Mesothelial cell of epicardium (in vitro differentiated cells): ENCODE measurements at places on chromosomes 5 and 9.

- no peak overlapping the region for H3K4me3 ChIP-seq
- H3K4me1 ChIP-seq = no peaks in the 10 kb centered on the region
- H3K27ac ChIP-seq = no peak overlapping the region
- H3K27me3 ChIP-seq = no peaks in the 10 kb centered on the region
- no peaks in the 10 kb centered on the region for H3K36me3 ChIP-seq
These were observed 78.8 kb downstream of the HMCN2 start for GRCh38 chr9:130344366-130344765.

GRCh38 chr9:32926911-32927310 is 74.5 kb downstream of the APTX start:
- H3K36me3 ChIP-seq = no peaks in the 10 kb centered on the region
- DNase-seq = no peak
- no peak overlapping the region for H3K27ac ChIP-seq
- H3K27me3 ChIP-seq = no peaks in the 10 kb centered on the region
- H3K4me3 ChIP-seq = no peak overlapping the region
- peaks cover 14% of the 10 kb centered on the region for H3K4me1 ChIP-seq

- no peak overlapping the region for H3K4me3 ChIP-seq
- no peaks in the 10 kb centered on the region for H3K4me1 ChIP-seq
- H3K27me3 ChIP-seq = no peaks in the 10 kb centered on the region
- H3K27ac ChIP-seq = peak overlapping the region; percentile 31
These were observed 55.5 kb downstream of the HABP4 start for GRCh38 chr9:96505316-96505991.

GRCh38 chr5:15344954-15345353 is 155.0 kb upstream of the FBXL7 start:
- no peaks in the 10 kb centered on the region for H3K27me3 ChIP-seq
- H3K36me3 ChIP-seq = no peaks in the 10 kb centered on the region
- H3K27ac ChIP-seq = no peak overlapping the region

GRCh38 chr9:9091387-9091786 is 1291.8 kb upstream of the DMAC1 start:
- no peak overlapping the region for H3K4me3 ChIP-seq
- DNase-seq = no peak
- H3K4me1 ChIP-seq = no peaks in the 10 kb centered on the region
- H3K36me3 ChIP-seq = no peaks in the 10 kb centered on the region
- no peaks in the 10 kb centered on the region for H3K27me3 ChIP-seq

DNA sequence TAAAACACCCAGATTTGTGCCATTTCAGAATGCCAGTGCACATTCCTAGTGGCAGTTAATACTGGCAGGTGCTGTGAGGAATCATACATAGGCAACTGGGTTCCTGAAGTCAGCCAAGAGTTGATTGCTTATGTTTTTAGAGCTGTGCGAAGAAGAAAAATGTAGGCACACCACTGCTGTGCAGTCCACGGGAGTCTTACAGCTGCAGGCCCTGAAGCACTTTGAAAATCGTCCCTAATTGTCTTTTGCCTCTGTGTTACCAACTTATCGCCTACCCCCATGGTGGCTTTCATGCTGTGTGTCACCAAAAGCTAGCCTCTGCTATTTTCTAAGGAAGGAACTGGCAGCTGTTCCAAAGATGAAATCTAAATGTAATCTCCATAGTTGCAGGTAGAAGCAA is 263.9 kb downstream of the ARRDC3 start:
- H3K4me1 ChIP-seq = peaks cover 25% of the 10 kb centered on the region
- H3K27me3 ChIP-seq = no peaks in the 10 kb centered on the region
- H3K36me3 ChIP-seq = no peaks in the 10 kb centered on the region
- no peak overlapping the region for H3K27ac ChIP-seq

- H3K36me3 ChIP-seq = no peaks in the 10 kb centered on the region
- no peak for DNase-seq
- H3K27me3 ChIP-seq = peaks cover 7% of the 10 kb centered on the region
- H3K4me3 ChIP-seq = no peak overlapping the region
- no peaks in the 10 kb centered on the region for H3K4me1 ChIP-seq
These were observed 446.2 kb upstream of the TRPC7 start for GRCh38 chr5:136811551-136811950.

DNA sequence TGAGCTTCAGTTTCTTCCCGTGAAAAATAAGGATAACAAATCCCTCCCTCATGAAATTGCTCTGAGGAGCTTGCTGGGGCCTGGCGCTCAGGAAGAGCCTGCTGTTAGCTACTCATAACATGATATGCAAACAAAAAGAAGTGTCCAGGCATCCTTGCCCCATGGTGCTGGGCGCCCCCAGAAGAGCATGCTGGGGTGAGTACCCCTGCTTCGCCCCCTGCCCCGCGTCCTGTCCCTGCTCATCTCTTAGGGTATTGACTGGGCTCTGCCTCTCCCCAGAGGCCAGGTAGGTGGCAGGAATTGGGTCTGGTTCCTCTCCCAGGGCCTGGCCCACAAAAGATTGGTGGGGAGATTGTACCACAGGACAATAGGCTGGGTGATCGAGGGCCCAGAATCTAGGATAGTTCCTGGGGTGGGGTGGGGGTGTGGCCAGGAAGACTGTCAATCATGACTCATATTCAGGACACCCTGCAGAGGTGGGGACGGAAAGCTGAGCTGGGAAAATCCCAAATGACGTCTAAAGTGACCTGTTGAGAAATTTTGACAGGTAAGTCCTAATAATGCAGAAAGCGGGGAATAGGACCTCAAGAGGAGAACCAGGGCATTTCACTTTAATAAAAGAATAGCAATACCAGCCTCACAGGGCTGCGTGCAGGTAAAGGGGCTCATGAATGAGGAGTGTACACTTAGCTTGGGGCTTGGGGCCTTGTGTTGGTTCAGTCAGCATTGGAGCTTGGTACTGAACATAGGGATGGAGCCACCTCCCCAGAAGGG is 8.9 kb downstream of the PITX1 start:
- peaks cover 3% of the 10 kb centered on the region for H3K36me3 ChIP-seq
- DNase-seq = no peak
- peak overlapping the region; percentile 71 for H3K27ac ChIP-seq
- H3K4me1 ChIP-seq = peaks cover 18% of the 10 kb centered on the region

DNA sequence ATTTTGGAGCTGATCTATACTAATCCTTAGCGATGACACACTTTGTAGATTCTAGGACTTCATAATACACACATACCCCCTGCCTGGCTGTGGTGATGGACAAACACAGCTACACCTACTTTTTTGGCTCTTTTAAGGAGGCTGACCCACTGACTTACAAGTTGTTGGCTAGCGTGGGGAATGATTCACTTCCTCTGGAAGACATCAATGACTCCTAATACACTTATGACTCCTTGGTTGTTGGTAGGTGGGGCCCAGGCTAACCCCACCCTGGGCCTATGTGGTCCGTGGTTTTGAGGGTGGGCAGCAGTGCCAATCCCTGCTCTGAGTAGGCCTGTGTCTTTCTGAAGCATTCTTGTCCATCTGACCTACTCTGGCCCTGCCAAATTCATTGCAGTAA is 144.4 kb downstream of the SLC12A2 start:
- H3K27ac ChIP-seq = peak overlapping the region; percentile 18
- H3K4me3 ChIP-seq = no peak overlapping the region
- H3K4me1 ChIP-seq = peaks cover 17% of the 10 kb centered on the region
- DNase-seq = no peak
- peaks cover 4% of the 10 kb centered on the region for H3K27me3 ChIP-seq

DNA sequence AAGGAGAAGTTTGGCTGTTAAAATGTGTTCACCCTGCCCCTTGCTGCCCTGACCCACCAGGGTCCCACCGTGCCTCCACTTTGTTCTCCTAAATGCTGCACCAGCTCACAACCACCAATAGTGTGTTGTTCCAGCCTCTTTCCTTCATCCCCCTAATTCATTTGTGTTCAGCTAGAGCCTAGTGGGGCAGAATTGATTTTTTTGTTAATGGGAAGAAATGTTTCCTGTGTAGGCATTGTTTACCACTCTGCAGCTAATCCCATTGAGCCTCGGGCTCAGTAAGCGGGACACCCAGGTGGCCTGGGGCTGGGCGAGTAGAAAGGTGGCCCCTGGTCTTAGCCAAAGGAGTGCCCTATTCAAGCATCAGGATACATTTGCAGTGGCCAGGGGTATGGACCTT is 127.6 kb downstream of the MVB12B start:
- H3K27me3 ChIP-seq = no peaks in the 10 kb centered on the region
- no peak overlapping the region for H3K27ac ChIP-seq
- no peaks in the 10 kb centered on the region for H3K4me1 ChIP-seq
- no peak for DNase-seq

GRCh38 chr5:148807851-148808250 is 18.6 kb upstream of the ADRB2 start:
- no peaks in the 10 kb centered on the region for H3K36me3 ChIP-seq
- peaks cover 50% of the 10 kb centered on the region for H3K4me1 ChIP-seq
- peak overlapping the region; percentile 25 for H3K27ac ChIP-seq
- no peak overlapping the region for H3K4me3 ChIP-seq
- H3K27me3 ChIP-seq = no peaks in the 10 kb centered on the region

GRCh38 chr5:37370550-37370863 is 399 bp downstream of the NUP155 start:
- H3K27me3 ChIP-seq = peaks cover under 1% of the 10 kb centered on the region
- no peak for DNase-seq
- H3K4me3 ChIP-seq = peak overlapping the region; percentile 98
- H3K4me1 ChIP-seq = peaks cover 25% of the 10 kb centered on the region
- no peaks in the 10 kb centered on the region for H3K36me3 ChIP-seq

DNA sequence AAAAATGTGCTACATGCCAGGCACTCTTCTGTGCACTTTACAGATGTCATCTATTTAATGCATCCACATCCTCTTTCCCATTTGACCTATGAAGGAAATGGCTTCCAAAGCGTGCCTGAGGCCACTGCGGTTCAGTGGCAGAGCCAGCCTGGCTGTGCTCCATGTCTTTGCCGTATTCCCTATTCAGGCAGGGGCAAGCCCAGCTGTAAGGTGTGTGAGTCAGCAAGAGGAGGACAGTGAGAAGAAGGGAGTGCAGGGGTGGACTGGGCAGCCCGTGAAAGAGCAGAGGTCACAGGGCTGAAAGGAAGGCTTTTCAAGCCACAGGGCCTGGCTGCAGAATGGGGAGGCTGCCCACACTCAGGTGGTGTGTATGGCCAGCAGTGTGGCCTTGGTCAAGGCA is 91.7 kb downstream of the HRH2 start:
- H3K36me3 ChIP-seq = no peaks in the 10 kb centered on the region
- H3K4me1 ChIP-seq = peaks cover 3% of the 10 kb centered on the region
- no peak overlapping the region for H3K27ac ChIP-seq
- peaks cover 60% of the 10 kb centered on the region for H3K27me3 ChIP-seq
- DNase-seq = no peak

GRCh38 chr5:122384739-122385235 is 72.8 kb downstream of the SNCAIP start:
- peaks cover 16% of the 10 kb centered on the region for H3K36me3 ChIP-seq
- H3K27ac ChIP-seq = peak overlapping the region; percentile 36
- H3K4me3 ChIP-seq = no peak overlapping the region
- no peak for DNase-seq

- DNase-seq = no peak
- no peak overlapping the region for H3K27ac ChIP-seq
- H3K36me3 ChIP-seq = no peaks in the 10 kb centered on the region
- no peaks in the 10 kb centered on the region for H3K4me1 ChIP-seq
These were observed 465.5 kb downstream of the DNAH5 start for GRCh38 chr5:13478831-13479465.

DNA sequence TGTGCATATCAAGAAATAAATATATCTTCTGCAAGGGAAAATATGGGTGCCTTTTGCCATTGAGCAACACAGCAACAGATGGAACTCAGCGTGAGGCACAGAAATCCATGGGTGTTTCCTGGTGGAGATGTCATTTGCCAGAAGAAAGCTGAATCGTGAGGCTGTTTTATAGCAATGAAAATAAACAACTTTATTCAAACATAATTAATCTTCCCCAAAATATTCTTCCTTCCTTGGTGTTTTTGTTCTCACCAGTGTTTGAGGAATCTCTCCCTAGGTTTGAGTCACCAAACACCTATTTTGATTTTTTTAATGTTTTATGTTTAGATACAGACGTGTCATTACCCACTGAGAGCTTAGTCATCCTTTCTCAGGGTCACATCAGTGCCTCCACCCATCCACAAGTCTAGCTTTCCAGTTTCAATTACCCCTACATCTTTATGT is 65.8 kb upstream of the PAPPA start:
- no peaks in the 10 kb centered on the region for H3K4me1 ChIP-seq
- H3K4me3 ChIP-seq = no peak overlapping the region
- H3K36me3 ChIP-seq = no peaks in the 10 kb centered on the region

DNA sequence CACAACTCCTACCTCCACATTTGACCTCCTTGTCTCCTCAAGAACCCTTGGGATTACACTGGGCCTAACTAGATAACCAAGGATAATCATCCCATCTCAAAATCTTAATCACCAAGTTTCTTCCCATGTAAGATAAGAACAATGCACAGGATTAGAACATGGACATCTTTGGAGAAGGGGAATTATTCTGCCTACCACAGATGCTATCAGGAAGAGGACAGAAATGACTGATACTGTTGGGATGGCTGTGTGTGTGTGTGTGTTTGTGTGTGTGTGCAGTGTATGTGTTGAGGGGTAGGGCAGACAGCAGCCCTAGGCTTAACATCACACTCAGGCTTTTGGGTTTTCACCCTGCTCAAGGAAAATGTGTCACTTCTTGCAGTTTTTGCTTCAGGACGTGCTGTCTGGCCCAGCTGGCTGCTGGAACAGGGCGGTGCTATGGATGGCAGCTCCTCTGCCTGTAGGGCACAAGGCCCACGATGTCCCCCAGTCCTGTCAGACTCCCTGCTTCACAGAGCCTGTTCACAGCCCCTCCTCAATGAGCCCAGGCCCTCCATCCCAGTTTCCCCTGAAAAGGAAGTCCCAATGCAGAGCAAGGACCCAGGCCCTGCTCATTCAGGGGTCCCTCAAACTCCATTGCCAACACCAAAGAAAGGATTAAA is 7.7 kb downstream of the CA9 start:
- no peaks in the 10 kb centered on the region for H3K27me3 ChIP-seq
- H3K4me3 ChIP-seq = no peak overlapping the region
- peaks cover 28% of the 10 kb centered on the region for H3K36me3 ChIP-seq

DNA sequence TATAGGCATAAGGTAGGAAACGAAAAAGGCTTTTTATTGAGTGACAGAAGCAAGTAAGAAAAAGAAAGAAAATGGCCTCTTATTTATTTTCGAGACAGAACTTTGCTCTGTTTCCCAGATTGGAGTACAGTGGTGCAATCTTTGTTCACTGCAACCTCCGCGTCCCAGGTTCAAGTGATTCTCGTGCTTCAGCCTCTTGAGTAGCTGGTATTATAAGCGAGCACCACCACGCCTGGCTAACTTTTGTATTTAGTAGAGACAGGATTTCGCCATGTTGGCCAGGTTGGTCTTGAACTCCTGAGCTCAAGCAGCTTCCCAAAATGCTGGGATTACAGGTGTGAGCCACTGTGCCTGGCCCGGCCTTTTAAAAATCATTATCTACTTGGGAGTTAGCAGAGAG is 70.7 kb downstream of the NSD1 start:
- H3K27ac ChIP-seq = no peak overlapping the region
- H3K36me3 ChIP-seq = peaks cover 27% of the 10 kb centered on the region
- no peaks in the 10 kb centered on the region for H3K4me1 ChIP-seq
- H3K27me3 ChIP-seq = no peaks in the 10 kb centered on the region
